Effector CD8-positive, alpha-beta T cell (primary cell): ENCODE measurements at places on chromosomes 16 and 17.

GRCh38 chr16:77662246-77662645, 60.1 kb upstream of the NUDT7 start:
- DNase-seq = no peak

DNA sequence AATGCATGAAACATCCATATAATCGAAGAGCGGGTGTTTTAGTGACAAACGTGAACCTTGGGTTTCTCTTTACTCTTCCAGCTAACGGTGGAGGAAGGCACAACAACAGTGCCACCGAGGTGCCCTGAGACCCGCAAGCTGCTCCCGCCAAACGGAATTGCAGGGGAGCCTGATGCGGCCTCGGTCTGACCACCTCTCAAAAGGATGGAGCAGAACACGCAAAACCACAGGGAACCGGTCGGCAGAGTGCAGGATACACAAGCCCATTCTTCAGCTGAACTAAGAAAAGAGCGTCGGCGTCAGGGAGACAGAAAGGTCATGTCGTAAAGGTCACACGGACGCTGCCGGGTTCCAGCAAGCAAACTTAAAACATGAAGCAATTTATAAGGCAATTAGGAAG, 109.5 kb upstream of the ZNF750 start:
- no peak for DNase-seq

DNA sequence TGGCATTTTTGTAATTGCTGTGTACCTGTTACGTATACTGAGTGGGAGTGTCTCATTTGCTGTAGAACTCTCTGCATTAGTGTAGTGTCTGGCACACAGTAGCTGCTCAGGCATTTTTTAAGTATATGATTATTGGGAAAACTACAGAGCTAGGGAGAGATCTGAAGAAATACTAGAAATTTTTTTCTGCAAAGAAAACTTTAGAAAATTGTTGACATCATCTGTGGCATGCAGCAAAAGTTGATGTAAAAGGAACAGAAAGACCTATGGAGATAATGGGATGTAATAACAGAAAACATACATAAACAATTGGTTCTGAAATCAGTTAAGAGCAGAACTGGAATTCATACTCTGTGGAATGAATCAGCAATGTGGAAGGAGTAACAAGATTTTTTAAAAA, 11.6 kb downstream of the CLTC start:
- DNase-seq = no peak

DNA sequence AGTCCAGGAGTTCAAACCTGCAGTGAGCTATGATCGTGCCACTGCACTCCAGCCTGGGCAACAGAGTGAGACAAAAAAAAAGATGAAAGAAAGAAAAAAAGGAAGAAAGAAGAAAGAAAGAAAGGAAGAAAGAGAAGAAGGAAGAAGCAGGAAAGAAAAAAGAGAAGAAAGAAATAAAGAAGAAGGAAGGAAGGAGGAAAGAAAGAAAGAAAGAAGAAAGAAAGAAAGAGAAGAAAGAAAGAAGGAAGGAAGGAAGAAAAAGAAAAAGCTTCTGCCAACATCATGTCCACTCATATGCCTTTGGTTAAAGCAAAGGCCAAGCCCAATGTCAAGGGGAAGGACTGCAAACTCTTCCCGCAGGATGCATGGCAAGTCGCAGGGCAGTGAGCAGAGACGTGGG, 143.2 kb downstream of the IRX3 start:
- no peak for DNase-seq

DNA sequence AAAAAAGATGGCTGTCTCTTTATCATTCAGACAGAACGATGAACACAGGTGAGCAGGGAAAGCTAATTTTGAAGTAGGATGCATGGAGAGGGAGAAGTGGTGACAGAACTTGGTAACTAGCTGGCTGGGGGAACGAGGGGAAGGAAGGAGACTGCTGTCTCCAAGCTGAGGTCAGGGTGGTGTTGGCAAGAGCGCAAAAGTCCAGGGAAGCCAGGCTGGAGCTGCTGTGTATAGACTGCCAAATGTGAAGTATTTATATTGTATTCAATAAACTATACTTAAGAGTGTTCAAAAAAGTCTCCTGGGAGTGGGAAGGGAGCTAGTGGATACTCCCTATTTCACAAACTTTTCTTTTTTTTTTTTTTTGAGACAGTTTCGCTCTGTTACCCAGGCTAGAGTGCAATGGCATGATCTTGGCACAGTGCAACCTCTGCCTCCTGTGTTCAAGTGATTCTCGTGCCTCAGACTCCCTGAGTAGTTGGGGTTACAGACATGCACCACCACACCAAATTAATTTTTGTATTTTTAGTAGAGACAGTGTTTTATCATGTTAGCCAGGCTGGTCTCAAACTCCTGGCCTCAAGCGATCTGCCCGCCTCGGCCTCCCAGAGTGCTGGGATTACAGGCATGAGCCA, 8.2 kb downstream of the TMEM106A start:
- DNase-seq = no peak

DNA sequence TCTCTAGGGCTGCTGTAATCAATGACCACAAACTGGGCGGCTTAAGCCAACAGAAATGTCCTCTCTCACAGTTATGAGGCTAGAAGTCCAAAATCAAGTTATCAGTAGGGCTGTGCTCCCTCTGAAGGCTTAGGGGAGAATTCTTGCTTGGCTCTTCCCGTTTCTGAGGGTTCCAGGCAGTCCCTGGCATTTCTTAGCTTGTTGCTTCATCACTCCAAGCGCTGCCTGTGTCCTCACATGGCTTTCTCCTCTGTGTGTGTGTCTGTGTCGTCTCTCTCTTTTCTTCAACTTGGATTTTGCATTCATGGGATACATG, 13.7 kb upstream of the CDC42EP4 start:
- no peak for DNase-seq

DNA sequence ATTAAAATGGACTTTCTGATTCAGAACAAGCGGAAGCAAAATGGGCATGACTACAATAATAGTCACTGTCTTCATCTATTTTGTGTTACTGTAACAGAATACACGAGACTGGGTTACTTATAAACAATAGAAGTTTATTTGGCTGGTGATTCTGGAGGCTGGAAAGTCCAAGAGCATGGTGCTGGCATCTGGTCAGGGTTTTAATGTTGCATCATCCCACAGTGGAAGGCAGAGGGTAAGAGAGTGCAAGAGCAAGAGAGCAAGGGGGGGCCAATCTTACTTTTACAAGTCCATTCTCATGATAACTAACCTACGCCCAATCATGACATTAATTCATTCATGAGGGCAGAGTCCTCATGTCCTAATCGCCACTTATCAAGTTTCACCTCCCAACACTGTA, 189.2 kb downstream of the TOX3 start:
- DNase-seq = no peak

GRCh38 chr16:6297666-6298410, 1034.8 kb upstream of the RBFOX1 start:
- DNase-seq = no peak

DNA sequence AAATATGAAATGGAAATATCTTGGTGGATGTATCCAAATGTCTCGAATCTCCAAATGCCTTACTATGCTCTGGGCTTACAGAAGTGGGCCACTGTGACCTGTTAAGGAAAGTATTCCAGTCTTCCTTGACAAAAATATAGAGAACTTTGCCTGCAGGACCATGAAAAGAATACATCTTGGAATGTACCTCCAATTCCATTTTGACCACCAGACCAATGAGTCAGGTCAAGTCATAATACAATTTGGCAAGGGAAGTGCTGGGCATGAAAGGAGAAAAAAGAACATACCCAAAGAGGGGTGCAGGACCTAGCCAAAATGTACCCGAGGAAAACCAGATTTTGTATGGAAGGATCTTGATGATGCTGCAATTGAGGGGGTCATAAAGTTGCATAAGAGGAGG, 1153.7 kb upstream of the GOT2 start:
- DNase-seq = no peak

- no peak for DNase-seq
Measured at GRCh38 chr17:37859451-37859850, 64.8 kb upstream of the TBC1D3K start.

- DNase-seq = no peak
Measured at GRCh38 chr16:2443555-2443954, 14.3 kb downstream of the CCNF start.

- no peak for DNase-seq
Measured at GRCh38 chr17:73138541-73139138, 26.2 kb upstream of the SSTR2 start.

DNA sequence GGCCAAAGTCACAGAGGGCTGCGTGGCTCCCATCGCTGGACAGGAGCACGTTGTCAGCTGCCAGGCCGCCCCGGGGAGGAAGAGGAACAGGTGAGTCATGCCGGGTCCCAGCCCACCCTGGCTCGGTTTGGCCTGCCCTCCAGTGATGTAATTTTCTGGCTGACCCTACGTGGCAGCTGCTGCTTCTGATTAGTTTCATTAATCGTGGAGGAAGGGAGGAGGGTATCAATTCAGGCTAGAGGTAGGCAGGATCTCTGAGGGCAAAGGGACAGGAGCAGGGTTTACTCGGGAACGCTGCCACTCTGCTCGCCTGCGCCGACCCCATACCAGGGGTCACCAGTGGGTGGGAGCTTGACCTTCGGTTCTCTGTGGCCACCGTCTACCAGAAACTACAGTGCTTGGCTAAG, 11.7 kb upstream of the SPATA32 start:
- no peak for DNase-seq

- no peak for DNase-seq
Measured at GRCh38 chr17:75847614-75848522, 3.7 kb upstream of the UNC13D start.

DNA sequence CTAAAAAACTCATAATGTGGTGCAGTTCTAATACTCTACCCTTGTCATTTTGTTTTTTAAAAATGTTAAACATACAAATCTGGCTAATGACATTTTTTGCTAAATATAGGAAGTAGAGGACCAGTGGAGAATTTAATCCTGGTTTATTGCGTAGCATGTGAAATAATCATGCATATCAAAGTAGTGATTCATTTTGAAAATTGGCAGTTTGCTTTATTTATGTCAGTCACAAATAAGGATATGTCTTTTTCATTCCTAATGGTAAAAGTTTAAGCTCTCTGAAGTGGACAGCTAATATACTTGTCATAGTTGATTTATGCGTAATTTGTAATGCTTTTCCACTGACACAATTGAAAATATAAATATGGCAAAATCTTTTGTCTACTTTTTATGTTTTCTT, 224.2 kb downstream of the BCAS3 start:
- DNase-seq = no peak

- DNase-seq = no peak
Measured at GRCh38 chr16:25228372-25228771, 11.6 kb downstream of the AQP8 start.

- no peak for DNase-seq
Measured at GRCh38 chr17:46862949-46863348, 11.6 kb downstream of the WNT9B start.

DNA sequence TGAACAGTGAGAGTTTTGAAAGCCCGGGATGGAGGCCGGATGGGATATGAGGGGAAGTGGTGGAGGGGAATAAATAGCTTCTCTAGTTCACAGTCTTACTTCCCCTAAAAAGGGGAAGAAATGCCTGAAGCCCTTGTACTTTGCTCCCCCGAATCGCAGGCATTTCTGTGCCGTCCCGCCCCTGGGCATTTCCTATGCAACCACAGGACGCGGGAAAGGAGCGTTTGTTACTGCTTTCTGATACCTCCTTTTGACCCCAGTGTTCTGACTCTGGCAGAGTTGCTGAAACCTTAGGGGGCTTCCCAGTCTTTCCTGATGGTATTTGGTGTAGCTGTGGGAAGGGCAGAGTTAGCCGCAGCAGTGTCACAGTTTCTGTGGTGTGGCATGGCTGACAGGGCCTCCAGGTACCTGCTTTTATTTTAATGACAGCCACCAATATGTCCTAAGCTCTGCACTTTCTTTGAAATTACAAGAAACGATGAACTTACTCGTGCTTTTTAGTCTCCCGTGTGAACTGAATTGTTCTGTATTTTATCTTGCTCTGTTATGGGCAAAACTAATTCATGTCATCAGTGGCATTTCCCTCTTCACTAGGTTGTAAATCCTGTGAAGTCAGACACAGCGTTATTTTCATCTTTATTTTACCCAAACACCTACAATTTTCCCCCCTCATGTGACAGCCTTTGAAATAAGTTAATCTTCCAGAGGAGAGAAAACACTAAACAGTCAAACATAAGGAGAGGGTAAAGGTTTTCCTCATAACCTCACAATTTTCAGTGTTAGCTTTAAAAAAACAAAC, 27.1 kb downstream of the USP10 start:
- no peak for DNase-seq

DNA sequence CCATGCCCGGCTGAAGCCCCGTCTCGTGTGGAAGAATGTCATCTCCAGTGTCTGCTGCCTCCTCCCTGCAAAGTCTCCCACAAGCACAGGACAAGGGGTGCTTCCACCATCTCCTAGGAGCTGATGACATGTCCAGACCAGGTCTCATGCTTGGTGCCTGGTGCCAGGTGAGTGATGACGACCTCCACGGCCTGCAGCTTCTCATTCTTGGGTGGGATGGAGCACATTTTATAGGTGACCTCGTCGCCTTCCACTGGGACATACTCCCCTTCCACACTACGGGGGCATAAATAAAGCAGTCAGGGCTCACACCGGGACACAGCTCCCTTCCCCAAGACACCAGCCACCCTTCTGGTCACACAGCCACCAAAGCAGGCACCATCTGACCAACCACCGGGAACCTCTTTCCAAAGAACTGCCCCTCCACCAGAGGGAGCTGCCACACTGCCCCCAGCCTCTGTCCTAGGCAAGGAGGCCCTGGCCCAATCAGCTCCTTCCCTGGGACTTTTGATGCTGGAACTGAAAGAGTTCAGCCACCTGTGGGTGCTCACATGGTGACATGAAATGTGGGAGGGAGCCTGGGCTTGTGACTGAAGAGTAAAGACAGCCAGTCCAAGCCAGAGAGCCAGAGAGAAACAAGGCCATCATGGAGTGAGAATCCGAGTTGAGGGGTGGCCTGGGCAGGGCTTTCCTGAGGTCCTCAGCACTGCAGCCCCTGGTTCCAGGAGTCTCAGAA, 13.6 kb downstream of the CARHSP1 start:
- no peak for DNase-seq

- DNase-seq = no peak
Measured at GRCh38 chr16:82004601-82005000, 6.7 kb downstream of the SDR42E1 start.

- DNase-seq = no peak
Measured at GRCh38 chr16:50301626-50302471, 35.5 kb downstream of the ADCY7 start.

GRCh38 chr17:81513372-81513752, 763 bp upstream of the ACTG1 start:
- peak; percentile 45 for DNase-seq

DNA sequence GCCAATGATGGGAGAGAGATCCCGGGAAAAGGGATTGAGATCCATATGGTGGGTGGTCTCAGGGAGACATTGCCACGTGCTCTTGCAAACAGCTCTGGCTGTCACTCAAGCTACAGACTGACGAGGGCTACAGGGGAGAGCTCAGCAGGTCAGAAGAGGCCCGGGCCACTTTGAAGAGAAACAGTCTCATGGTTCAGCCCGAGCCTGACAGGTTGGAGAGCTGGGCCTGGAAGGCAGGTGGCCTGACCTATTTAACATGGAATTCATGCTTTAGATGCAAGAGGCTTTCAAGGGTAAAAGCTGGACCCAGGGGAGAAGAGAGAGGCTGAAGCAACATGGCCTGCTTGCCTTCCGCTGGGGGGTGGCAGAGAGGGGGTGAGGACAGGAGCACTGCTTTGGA, 81.0 kb upstream of the BRD7 start:
- no peak for DNase-seq

- peak; percentile 40 for DNase-seq
Measured at GRCh38 chr17:6435968-6436367, 1.0 kb upstream of the AIPL1 start.
